Stimulated activated CD8-positive, alpha-beta memory T cell treated with anti-CD3 and anti-CD28 coated beads, Interleukin-7, amount 100 ng/mL, for 1 hour (primary cell): ENCODE measurements at places on chromosomes 2 and 18.

- no peak for DNase-seq
Observed at GRCh38 chr2:231193216-231193615, 5.2 kb upstream of the ARMC9 start.

DNA sequence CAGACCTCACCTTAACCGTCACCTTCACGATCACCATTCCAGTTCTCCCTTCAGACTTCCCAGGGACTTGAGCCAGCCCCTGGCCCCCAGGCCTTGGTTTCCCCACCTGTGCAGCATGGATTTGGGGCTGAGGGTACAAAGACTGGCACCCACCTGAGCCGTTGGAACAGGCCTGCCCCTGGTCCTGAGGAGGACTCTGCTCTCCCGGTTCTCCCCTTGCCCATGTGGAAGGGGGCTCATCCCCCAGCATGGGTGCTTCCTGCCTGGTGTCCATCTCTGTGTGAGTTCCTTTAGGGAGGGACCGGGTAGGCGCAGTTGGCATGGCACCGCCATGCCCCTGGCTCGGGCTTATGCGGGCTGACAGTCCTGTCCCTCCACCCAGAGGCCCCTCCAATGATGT, 10.9 kb upstream of the GPR35 start:
- DNase-seq, result no peak

DNA sequence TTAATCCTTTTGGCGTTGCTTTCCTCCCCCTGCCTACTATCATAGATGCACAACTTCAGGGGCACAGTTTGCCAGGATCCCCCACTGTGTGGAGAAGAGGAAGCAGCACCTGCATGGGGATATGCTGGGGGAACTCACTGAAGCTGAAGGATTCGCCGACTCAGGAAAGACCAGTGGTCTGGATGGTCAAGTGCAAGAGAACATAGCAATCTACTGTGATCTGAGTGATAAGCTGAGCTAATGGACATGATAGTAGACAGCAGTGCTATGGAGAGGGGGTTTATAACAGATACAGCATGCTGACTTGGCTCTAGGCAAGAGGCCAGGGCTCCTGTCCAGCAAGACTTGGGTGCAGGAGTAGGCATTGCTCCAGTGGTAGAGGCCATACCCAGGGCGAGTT, 124.4 kb upstream of the NRP2 start:
- no peak for DNase-seq

- no peak for DNase-seq
Observed at GRCh38 chr18:7152440-7152839, 34.8 kb upstream of the LAMA1 start.

- no peak for DNase-seq
Observed at GRCh38 chr2:240023792-240024191, 1.4 kb downstream of the NDUFA10 start.

DNA sequence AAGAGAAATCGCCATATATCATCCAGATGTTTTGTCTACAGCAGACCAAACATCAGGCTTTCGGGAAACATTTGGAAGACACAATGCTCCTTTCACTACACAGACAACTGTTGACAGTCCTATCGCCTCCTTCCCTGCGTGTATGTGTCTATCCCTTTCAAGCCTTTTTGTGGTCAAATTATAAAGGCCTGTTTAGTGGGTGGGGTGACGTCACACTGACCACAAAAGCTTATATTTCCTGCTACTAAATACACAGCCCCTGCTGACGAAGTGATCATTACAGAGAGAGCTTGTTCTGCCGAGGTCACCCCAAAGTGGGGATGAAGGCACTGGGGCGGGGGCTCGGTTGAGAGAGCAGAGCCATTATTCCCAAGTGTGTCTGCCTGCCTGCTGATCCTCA, 302.7 kb upstream of the TNP1 start:
- no peak for DNase-seq

- DNase-seq, result no peak
Observed at GRCh38 chr18:4384932-4385331, 70.2 kb downstream of the DLGAP1 start.

- DNase-seq, result no peak
Observed at GRCh38 chr2:44793322-44793870, 148.1 kb upstream of the SIX3 start.
